Stimulated activated CD4-positive, alpha-beta T cell treated with anti-CD3 and anti-CD28 coated beads, Interleukin-4, amount 100 ng/mL, for 48 hours (primary cell): ENCODE measurements at places on chromosomes 13 and 19.

GRCh38 chr19:16327911-16328823 lies 3.5 kb downstream of the KLF2 start:
- no peak for DNase-seq

DNA sequence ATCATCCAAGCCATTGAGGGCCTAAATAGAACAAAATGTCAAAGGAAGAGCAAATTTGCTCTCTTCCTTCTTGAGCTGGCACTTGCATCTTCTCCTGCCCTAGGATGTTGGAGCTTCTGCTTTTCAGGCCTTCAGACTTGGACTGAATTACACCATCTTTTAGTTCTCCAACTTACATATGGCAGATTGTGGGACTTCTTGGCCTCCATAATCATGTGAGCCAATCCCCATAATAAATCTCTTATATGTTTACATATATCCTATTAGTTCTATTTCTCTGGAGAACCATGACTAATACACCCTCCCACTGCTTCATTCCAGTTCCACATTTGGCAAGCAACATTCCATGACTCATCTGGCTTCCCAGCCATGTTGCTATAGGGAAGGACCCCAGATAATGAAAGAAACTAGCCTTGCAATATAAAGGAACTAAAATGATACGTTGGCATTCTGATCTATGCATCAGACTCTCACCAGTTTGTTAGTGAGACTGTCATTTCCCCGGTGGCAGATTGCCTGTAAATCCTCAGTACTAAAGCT lies 11.0 kb upstream of the ACOD1 start:
- no peak for DNase-seq

- DNase-seq = no peak
These were observed 4.4 kb upstream of the KCNN4 start for GRCh38 chr19:43784981-43785808.

- DNase-seq = no peak
These were observed 3.1 kb downstream of the POLR1G start for GRCh38 chr19:45409557-45409920.

GRCh38 chr19:43501661-43502418 lies 2.7 kb downstream of the PHLDB3 start:
- no peak for DNase-seq

- no peak for DNase-seq
These were observed 134.6 kb downstream of the KATNAL1 start for GRCh38 chr13:30172593-30173302.

DNA sequence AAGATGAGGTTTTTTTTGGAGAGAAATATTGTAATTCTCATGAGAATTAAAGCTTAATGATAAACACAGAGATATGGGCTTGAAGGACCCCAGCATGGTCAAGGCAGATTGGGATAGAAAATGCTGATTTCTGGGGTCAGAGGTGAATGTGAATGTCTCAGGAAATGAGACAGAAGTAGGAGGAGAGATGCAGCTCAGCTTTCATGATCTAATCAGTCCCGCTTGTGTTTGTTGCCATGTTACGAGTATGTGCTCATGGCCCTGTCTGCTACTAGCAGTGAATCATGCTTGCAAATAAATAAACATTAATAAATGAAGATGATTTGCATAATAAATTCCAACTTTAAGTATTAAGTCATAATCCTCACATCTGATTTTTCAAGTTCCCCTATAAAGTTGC lies 23.0 kb upstream of the NDFIP2 start:
- DNase-seq = no peak
